ENCODE measurements at places on chromosomes 12 and 14. TPM values are rescaled to one million over a fixed set of nuclear protein-coding genes. Genes with fewer than 3 reads are reported as not detected.

The TSPAN19 gene
- total RNA-seq = not detected

The FRMD6 gene
- total RNA-seq = 134 TPM

The KRT71 gene
- total RNA-seq = not detected

The ADCK1 gene
- total RNA-seq = 2.8 TPM

The ZNF140 gene
- total RNA-seq = 11.5 TPM

The KNTC1 gene
- 17.1 TPM for total RNA-seq

The NRXN3 gene
- 0.63 TPM for total RNA-seq

The PFDN5 gene
- total RNA-seq = 359 TPM

The OAS2 gene
- total RNA-seq = 0.33 TPM

The CCDC196 gene
- not detected for total RNA-seq

The FAM222A gene
- 0.46 TPM for total RNA-seq

The DPPA3 gene
- not detected for total RNA-seq

The FGF23 gene
- not detected for total RNA-seq

The OTX2 gene
- total RNA-seq = not detected

The GDF3 gene
- not detected for total RNA-seq

The LGR5 gene
- total RNA-seq = not detected
